Stimulated activated naive CD4-positive, alpha-beta T cell (primary cell): ENCODE measurements at places on chromosomes 12 and 14.

DNA sequence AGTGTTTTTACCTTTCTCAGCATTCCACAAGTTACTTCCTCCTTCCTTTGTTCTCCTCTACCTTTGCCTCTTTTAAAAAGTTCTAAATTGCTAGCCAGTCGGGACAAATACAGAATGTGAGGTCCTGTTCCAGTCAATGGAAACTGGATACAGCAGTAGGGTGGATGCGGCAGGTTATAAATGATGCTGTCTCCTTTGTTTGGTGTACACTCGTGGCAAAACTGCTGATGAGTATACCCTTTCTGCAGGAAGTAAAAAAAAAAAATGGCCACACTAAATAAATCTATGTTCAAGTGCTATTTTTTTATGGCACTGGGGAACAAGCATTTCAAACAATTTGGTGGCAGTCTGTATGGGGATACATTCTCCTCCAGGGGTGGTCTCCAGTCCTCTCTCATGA, 27.5 kb downstream of the KLRK1 start:
- no peak for DNase-seq

GRCh38 chr12:19014240-19014639, 115.3 kb upstream of the PLEKHA5 start:
- no peak for DNase-seq

GRCh38 chr14:104965561-104966231, 12.5 kb downstream of the AHNAK2 start:
- DNase-seq = no peak

GRCh38 chr12:90543841-90544240, 411.1 kb downstream of the CCER1 start:
- no peak for DNase-seq

GRCh38 chr12:47223031-47223847, 143.5 kb upstream of the AMIGO2 start:
- DNase-seq = no peak
